ENCODE measurements at places on chromosomes 12 and 14. TPM values are rescaled to one million over a fixed set of nuclear protein-coding genes. Genes with fewer than 3 reads are reported as not detected.

The TAS2R31 gene
- total RNA-seq = 3.2 TPM

DNA sequence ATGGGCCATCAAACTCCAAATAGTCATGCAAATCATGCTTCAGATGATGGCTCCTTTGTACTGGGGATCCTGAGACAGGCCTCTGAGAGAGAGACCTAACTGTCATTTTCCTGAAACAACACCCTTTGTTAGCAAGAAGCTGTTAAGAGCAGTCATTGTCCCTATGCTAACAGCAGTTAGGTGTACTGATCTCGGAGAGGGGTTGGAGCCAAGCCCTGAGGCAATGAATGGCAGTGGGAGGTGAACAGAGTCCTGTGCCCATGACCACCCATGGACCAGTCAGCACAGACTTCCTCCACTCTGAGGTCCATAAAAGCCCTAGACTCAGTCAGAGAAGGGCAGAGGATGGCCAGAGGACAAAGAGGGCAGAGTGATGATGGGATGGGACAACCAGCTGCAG lies 747.6 kb upstream of the LRFN5 start:
- no peak for DNase-seq

The VWF gene
- 535 TPM for total RNA-seq

The SCN8A gene
- 30.7 TPM for total RNA-seq

GRCh38 chr12:32789446-32789845 lies 33.7 kb upstream of the YARS2 start:
- DNase-seq = no peak

GRCh38 chr12:79997096-79997791 lies 62.3 kb upstream of the PPP1R12A start:
- no peak for DNase-seq

DNA sequence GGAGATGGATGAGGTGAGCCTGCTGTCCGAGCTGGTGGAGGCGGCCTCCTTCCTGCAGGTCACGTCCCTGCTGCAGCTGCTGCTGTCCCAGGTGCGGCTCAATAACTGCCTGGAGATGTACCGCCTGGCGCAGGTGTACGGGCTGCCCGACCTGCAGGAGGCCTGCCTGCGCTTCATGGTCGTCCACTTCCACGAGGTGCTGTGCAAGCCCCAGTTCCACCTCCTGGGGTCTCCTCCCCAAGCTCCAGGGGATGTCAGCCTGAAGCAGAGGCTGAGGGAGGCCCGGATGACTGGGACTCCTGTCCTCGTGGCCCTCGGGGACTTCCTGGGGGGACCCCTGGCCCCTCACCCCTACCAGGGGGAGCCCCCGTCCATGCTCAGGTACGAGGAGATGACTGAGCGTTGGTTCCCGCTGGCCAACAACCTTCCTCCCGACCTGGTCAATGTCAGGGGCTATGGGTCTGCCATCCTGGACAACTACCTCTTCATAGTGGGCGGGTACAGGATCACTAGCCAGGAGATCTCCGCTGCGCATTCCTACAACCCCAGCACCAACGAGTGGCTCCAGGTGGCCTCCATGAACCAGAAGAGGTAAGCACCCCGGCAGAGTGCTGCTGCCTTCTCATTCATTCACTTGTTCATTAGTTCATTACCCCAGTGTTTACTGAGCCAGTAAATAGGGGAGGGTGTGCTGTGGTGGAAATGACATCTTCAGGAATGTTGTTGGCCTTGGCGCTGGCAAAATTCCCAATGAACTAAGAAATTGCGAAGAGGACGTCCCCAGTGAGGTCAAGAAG lies 774 bp upstream of the MANSC4 start:
- DNase-seq = peak; percentile 48

- no peak for DNase-seq
Observed at GRCh38 chr14:106622200-106622745, 1095.9 kb downstream of the TMEM121 start.

GRCh38 chr12:104583301-104583700 lies 126.6 kb downstream of the CHST11 start:
- no peak for DNase-seq

DNA sequence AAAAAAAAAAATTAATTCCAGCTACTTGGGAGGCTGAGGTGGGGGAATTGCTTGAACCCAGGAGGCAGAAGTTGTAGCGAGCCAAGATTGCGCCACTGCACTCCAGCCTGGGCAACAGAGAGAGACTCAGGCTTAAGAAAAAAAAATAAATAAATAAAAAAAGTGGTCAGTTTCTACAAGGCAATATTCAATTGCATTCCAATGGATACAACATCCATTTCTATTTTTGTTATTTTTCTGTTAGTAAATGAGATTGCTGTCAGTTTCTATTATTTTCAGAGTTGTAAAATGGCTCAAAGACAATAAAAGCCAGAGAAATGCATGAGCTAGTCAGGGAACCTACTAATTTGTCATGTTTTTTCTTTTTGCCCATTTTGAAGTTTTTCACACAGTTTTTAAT lies 119.2 kb downstream of the PDE3A start:
- DNase-seq = no peak

The OR10A7 gene
- total RNA-seq = not detected

DNA sequence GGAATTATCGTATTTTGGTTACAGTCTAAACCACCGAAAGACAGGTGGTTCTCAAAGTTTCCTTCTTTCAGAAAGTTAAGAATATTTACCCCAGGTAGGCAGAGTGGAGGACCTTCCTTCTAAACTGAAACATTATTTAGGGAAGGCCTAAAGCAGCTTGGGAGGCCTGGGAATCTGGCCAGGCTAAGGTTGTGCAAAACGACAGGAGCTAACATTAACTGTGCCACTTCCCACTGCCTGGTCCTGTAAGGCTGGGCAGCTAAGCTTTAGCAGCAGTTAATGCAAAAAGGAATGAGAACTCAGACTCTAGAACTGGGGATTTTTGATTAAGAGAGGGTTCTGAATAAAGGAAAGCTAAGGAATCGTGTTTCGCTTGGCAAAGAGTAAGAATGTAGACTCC lies 82.6 kb downstream of the SLCO1A2 start:
- DNase-seq = no peak

The GPR68 gene
- 1.3 TPM for total RNA-seq

DNA sequence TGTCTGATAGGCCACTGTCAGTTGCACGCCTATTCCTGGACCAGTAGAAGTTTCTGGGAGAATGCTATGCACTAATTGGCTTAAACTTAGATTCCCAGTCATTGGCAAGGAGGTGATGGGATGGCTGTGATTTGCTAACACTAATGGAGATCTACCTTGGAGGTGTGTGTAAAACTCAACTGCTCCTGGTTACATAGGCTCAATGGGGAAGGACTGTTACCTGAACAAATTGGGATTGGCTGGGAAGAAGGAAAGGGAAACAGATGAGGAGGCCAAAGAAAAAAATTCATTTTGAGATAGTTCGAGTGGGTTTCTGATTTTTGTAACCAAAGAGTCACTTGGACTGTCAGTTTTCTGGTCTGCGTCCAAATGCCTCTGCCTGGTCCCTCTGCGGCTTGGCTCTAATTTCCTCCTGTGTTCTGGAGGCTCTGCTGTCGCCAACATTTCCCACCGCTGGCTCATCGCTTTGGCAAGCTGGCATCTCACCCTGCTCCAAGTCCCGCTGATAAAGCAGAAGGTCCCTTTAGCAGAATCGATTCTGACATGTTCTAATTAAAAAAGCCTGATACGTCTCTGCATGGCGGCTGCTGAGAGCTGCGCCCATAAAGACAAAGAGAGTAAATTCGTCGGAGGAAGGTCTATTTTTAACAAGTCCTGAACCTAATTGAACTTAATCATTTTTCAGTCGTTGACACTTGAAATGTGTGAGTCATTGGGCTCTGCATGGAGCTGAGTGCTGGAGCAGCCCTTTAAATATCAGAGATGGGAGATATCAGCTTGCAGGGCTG lies 2.0 kb upstream of the CCDC63 start:
- no peak for DNase-seq

DNA sequence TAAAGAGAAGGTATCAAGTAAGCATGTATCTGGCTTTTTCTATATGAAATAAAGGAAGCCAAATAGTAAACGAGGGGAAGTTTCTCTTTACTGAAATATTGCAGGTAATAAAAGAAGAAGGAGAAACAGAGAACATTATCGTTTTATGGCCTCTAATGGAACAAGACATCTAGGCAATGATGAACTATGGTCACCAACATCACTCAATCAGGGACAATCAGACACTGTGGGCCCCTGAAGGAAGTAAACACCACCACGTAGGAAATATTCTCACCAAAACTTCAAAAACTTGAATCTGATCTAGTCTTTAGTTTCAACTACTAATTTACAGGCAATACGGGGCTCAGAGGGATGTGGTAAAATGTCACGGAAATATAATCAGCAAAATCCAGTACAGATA lies 15.9 kb downstream of the HEBP1 start:
- DNase-seq = no peak

DNA sequence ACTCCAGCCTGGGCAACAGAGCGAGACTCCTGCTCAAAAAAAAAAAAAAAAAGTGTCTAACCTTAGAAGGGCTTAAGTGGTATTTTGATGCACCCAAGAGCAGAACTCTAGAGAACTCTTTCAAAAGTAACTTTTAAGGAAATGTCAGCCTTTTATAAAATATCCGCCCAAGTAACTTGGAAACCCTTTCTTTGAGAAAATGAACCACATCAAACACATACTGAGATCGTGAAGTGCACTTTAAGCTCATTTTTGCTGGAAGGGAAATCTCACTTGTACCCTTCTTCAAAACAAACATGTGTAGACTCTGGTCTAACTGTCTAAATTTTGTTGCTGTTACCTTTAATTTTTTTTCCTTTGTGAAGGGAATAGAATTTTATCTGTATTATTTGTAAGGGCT lies 5.5 kb downstream of the C12orf56 start:
- DNase-seq = no peak

DNA sequence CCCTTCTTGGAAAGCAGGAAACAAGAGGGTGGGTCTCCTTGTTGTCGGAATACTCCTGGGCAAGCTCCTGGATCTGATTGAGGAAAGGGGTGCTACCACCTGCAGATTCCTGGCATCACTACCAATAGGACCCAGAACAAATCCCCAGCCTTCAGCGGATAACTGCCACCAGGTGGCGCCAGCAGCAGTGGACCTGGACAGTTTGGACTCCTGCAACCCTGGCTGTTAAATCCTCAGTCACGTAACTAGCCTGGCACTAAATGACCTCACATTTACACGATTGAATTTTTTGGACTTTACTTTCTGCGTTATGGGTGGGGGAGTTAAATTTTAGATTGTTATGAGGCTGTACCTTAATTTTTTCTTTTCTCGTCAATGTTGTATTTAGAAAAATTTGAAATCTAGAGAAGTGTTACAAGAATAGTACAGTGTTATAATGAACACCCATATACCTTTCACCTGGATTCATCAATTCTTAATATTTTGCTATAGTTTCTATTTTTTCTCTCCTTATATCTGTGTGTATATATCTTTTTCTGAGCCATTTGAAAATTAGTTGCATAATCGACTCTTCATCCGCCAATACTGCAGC lies 95.6 kb downstream of the GAS2L3 start:
- peak; percentile 43 for DNase-seq

The PLA2G1B gene
- not detected for total RNA-seq

DNA sequence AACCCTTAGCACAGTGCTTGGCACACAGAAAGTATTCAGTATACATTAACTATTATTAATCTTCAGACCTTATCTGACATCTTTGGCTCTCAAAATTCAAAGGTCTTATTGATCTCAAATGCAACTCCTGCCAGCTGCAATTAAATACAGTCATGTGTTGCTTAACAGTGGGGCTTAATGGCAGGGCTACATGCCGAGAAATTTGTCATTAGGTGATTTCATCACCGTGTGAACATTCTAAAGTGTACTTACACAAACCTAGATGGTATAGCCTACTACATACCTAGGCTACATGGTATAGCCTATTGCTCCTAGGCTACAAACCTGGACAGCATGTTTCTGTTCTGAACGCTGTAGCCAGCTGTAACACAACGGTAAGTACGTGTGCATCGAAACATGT lies 156.3 kb upstream of the TMCC3 start:
- DNase-seq = no peak

The TESPA1 gene
- total RNA-seq = not detected

The ACSM4 gene
- not detected for total RNA-seq

GRCh38 chr14:81235096-81235495 lies 14.3 kb upstream of the GTF2A1 start:
- no peak for DNase-seq

- no peak for DNase-seq
Observed at GRCh38 chr14:33271216-33271615, 332.5 kb downstream of the NPAS3 start.

The ITPK1 gene
- total RNA-seq = 47.6 TPM

The GDF3 gene
- not detected for total RNA-seq

DNA sequence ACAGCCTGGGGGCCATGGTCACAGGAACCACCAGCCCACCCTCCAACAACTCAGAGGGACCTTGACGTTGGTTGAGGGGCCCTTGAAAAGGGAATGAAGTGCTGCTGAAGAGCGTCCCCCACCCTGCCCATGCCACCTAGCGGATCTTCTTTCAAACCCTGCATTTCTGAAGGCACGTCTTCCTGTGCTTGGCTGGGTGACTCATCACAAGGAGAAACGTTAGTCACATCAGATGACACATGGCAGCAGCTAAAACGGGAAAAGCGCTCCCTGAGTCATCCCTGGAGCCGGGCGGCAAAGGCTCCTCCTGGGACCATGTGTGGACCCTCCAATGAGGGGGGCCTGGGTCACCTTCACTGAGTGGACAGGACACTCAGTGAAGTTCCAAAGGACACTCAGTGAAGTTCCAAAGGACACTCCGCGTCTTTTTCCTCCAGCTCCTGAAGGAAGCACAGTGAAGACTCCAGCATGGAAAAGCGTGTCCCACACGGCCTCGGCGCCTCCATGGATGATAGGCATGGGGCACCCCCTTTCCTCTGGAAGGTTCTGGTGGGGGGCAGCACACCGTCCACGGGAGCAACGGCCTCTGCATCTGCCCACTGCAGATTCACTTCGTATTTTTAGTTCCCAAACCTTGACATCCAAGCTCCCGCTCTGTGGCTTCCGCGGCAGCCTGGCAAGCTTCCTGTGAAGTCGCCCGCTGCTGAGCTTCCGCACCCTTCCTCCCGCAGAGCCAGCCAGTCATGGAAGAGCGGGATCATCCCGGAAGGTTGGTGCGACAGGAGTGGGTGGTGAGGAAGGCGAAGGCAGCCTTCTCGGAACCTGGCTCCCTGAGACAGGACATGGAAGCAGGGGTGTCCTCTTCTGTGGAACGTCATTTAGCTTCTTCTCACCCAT lies 383.4 kb downstream of the VRK1 start:
- DNase-seq = no peak

- DNase-seq = no peak
Observed at GRCh38 chr14:41905394-41905964, 298.8 kb downstream of the LRFN5 start.

DNA sequence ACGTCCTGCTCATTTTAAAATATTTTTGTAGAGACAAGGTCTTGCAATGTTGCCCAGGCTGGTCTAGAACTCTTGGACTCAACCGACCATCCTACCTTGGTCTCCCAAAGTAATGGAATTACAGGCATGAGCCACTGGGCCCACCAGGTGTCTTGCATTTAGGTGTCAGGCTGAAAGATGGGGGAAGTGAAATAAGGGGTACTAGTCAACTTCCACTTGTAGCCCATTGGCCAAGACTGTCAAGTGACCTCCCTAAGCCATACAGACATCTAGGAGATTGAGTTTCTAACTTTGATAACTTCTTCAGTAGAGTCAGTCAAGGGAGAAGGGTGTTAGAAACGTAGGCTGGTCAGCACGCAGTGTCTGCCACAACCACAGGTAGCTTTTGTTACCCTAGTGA lies 32.0 kb downstream of the ARF6 start:
- no peak for DNase-seq

Measured in pulmonary artery endothelial cell (primary cell).